Mesenteric fat pad (tissue), 1 donor: ENCODE measurements at places on chromosomes 5 and 9. TPM values are rescaled to one million over a fixed set of nuclear protein-coding genes. Genes with fewer than 3 reads are reported as not detected.

DNA sequence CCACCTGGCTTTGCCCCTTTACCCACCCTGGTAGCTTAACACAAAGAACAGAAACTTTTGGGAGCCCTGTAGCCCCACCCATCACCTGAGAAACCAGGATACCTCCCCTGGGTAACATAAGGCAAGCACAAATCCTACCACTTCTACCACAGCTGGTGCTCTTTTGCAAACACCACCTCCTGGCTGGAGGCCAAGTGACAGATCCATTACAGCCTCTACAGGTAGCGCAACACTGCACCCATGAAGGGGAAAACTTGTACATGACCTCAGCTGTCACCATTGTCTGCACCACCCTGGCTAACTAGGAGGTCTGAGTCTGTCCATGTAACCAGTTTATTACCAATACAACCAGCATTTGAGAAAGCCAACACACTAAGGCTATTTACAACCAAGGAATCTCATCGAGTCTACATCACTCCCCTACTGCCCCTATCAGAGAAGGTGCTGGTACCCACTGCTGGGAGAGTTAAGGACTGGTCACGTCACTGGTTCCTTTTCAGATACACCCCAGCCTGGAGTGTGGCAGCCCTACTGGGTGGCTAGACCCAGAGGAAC lies 128.6 kb downstream of the PJA2 start:
- DNase-seq: no peak

- no peak for DNase-seq
These were observed 381.2 kb downstream of the NFIB start for GRCh38 chr9:13932528-13933267.

- no peak for DNase-seq
These were observed 107.1 kb downstream of the CTNND2 start for GRCh38 chr5:11797132-11797531.

DNA sequence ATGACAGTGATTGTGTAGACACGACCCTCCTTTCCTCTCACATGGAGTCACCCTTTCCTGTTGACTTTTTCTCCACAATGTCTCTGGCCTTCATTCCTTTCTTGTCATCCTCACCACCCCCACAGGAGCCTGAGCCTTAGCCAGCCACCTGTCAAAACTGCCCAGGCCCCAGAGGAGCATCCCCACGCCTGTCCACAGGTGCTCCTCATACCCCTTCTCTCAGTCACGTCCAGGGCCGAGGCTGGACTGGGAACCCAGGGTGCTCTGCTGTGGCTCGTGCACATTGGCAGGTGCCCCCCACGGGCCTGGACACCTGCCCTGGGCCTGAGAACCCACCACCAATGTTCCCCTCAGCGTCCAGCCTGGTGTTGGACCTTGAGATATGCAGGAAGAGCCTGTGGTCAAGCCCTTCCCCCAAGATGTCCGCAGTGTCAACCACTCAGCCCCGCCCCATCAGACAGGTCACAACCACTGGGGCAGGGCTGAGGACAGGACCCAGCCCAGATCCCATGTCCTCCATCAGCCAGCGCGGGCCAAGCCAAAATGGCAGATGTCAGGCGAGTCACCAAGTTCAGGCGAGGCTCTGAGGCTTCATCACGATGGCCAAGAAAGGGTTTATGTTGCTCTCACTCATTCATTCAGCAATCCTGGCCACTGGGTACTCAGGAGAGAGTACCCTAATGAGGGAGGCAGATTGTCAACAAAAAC lies 65.8 kb upstream of the STXBP1 start:
- DNase-seq: no peak

GRCh38 chr9:33750839-33751339 lies 44.5 kb upstream of the PRSS3 start:
- DNase-seq: no peak

GRCh38 chr5:154058055-154059038 lies 19.6 kb downstream of the MFAP3 start:
- DNase-seq: no peak

DNA sequence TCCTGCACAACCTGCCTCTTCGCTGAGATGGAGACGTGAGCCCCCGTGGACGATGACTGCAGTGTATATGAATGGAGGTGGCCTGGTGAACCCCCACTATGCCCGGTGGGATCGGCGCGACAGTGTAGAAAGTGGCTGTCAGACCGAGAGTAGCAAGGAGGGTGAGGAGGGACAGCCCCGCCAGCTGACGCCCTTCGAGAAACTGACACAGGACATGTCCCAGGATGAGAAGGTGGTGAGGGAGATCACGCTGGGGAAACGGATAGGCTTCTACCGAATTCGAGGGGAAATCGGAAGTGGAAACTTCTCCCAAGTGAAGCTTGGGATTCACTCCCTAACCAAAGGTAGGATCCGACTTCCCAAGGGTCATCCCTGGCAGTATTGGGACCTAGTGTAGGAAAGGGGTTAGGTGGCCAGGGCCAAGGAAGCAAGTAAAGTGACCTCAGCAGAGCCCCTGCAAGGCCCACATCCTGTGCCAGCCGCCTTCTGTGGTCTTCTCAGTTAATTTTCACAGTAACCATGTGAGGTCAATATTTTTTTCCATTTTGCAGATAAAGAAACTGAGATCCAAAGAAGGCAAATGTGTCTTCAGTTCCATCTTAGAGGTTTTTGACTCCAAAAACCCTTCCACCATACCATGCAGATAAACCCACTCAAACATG lies 53.8 kb downstream of the NIM1K start:
- no peak for DNase-seq

DNA sequence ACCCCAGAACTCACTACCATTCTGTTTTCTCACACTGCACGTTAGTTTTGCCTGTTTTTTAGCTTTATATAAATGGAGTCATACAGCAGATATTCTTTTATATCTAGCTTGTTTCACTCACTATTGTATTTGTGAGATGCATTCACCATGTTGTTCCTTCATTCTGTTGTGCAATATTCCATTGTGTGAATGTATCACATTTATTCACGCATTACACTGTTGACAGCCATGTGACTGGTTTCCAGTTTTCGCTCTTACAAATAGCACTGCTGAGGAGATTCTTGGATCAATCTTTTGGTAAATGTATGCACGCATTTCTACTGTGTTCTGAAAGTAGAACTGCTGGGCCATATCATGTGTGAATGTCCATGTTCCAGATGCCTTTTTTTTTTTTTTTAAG lies 6.4 kb upstream of the SNX30 start:
- DNase-seq: no peak

DNA sequence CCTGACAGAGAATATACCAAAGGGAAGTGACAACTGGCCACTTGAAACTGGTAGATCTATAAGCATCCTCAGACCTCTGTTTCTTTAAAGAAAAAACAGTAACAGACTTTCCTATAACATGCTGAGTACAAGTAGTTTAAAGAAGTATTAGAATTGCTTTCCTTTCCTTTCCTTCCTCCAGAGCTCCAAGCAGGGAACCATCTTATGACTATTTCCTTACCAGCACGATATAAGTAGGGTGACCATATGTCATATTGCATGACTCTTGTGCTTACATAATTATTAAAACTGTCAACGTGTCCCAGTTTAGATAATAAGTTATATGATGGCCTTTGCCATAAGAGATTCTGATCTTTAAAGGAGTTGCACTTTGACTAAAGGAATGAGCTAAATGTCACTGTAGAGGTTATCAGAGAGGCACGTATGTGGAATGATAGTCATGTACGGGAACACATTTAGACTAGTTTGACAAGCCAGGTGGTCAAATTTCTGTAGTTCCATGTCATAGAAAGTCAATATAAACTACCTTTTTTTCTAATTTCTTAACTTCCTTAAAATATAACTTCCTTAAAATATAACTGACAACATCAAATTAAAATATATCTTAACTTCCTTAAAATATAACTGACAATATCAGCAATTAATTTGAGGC lies 212.7 kb upstream of the CD180 start:
- DNase-seq: no peak

DNA sequence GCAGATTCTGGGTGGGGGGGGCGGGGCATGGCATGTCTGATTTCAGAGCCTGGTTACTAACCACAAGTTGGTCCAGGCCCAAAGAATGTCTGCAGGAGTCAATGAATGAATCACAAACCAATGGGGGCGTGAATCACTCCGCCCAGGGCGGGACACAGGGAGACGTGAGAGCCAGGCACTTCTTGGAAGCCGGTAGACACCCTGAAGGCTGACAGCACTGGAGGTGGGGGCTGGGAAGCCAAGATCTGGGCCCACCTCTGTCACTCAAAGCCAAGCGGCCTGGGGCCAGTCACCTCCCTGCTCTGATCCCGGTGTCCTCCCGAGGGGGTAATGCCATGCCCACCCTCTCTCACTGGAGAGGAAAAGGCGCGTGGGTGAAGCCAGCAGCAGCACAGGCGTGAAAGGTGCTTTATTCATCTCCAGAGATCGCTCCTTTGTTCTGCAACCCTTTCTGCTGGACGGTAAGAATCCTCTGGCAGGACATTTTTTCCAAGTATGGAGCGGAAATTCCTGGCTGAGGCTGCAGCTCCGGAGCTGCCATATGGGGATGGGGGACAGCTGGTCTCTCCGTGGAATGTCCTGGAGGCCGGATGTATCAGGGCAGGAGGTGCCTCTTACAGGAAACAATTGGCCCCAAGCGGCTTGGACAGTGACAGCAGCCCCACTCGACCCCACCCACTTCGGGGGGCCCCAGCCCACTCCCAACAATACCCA lies 85.0 kb downstream of the STK10 start:
- no peak for DNase-seq

DNA sequence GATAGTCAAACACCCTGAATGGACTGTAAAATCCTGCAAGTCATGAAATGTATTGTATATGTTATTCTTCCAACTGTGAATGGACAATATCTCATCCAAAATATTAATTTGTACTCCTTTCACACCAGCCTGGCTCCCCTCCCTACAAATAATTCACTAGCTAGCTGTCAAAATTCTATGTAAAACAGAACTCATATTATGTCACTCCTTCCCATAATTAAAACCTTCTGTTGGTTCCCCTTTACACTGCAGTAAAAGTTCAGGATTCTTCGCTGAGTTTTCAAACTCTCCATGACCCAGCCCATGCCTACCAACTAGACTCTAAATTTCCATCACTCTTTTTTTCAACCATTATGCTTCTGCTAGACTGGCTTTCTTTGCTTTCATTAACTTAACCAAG lies 857.1 kb downstream of the TAF11L14 start:
- DNase-seq: no peak

GRCh38 chr5:143898381-143898780 lies 86.4 kb downstream of the HMHB1 start:
- DNase-seq: no peak

Gene LMNB1
- 6.5 TPM for total RNA-seq

Gene OCLN
- 1.3 TPM for total RNA-seq

Gene RNF208
- 5.9 TPM for total RNA-seq

Gene SPAAR
- 25.3 TPM for total RNA-seq

Gene ADAMTS16
- 1.8 TPM for total RNA-seq

Gene PRDM9
- not detected for total RNA-seq
